ENCODE measurements at places on chromosomes 4 and X.

DNA sequence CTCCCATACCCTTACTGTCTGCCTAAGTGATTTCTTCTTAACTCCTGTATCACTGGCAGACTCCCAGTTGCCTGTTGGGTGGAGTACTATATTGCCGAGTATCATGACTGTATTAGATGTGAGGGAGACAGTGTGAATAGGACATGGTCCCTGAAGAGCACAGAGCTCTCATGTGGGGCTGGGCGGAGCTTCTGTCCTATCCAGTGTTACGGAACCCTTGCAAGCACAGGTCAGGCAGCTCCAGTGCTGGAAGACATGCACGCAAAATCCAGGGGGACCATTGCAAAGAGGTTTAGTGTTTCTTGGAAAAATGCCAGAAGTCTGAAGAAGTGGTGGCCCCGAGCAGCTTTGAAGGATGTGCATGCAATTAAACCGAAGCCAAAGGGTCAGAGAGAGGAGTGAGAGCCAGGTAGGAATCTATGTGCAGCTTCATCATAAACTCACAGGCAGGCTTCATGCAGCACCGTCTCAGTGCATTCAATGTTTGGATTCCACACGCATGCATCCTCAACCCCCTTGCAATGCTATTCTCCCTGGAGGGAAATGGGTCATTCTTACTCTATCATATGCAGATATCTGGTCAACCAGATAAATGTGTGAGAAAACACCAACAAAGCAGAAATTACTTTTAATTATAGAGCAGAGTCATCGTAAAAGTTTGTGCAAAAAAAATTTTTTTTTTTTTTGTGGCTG, 49.7 kb upstream of the DHRSX start:
- no peak for DNase-seq

GRCh38 chr4:181438641-181439040, 804.6 kb upstream of the TENM3 start:
- no peak for DNase-seq

DNA sequence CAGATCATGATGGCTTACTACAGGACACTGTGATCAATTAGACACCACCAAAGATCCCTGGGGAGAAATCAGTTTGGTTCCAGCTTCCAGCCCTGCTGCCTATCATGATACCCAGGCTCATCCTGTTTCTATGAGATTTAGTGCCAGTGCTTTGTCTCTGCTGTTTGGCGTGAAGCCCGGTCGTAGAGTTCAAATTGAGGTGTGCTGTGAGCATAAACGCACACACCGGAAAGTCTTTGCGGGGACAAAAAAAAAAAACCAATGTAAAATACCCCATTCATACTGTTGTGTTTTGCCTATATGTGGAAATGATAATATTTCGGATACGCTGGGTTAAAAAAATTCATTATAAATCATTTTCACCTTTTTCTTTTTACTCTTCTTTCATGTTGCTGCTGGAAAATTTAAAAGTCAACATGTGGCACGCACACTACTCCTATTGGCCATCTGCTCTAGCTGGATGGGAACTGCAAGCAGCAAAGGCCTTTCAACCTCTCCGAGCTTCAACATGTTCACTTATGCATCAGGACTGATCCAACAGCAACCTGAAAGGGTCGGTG, 607 bp upstream of the DKC1 start:
- DNase-seq = peak; percentile 72

DNA sequence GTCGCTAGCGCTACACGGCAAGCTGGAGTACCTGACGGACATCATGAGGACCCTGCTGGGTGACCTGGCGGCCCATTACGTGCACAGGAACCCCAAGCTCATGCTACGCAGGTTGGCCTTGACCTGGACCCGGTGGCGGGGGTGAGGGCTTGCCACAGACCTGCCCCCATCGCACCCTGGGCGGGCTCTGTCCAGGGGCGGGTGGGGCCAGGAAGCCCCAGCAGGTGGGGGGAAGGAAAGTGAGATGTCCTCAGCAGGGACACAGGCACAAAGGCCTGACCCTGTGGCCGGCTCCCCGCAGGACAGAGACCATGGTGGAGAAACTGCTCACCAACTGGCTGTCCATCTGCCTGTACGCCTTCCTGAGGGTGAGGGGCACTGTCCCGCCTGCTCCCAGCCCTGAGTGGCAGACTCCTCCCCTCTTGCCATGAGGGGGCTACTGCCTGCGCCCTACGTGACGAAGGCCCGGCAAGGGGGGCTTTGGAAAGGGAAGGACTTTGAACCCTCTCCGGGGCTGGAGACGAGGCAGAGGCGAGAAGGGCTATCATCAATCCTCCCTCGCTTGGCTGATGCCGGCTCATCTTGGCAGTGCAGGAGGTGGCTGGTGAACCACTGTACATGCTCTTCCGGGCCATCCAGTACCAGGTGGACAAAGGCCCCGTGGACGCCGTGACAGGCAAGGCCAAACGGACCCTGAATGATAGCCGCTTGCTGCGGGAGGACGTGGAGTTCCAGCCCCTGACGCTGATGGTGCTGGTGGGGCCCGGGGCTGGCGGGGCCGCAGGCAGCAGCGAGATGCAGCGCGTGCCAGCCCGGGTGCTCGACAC, 5.3 kb upstream of the SRPK3 start:
- DNase-seq = no peak

DNA sequence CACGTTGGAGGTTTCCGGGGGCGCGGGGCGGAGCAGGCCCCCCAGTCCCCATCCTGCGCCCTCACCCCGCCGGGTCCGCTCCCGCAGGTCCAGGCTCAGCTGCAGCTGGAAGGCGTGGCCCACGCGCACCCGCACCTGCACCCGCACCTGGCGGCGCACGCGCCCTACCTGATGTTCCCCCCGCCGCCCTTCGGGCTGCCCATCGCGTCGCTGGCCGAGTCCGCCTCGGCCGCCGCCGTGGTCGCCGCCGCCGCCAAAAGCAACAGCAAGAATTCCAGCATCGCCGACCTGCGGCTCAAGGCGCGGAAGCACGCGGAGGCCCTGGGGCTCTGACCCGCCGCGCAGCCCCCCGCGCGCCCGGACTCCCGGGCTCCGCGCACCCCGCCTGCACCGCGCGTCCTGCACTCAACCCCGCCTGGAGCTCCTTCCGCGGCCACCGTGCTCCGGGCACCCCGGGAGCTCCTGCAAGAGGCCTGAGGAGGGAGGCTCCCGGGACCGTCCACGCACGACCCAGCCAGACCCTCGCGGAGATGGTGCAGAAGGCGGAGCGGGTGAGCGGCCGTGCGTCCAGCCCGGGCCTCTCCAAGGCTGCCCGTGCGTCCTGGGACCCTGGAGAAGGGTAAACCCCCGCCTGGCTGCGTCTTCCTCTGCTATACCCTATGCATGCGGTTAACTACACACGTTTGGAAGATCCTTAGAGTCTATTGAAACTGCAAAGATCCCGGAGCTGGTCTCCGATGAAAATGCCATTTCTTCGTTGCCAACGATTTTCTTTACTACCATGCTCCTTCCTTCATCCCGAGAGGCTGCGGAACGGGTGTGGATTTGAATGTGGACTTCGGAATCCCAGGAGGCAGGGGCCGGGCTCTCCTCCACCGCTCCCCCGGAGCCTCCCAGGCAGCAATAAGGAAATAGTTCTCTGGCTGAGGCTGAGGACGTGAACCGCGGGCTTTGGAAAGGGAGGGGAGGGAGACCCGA, 14.0 kb downstream of the SHOX start:
- no peak for DNase-seq

DNA sequence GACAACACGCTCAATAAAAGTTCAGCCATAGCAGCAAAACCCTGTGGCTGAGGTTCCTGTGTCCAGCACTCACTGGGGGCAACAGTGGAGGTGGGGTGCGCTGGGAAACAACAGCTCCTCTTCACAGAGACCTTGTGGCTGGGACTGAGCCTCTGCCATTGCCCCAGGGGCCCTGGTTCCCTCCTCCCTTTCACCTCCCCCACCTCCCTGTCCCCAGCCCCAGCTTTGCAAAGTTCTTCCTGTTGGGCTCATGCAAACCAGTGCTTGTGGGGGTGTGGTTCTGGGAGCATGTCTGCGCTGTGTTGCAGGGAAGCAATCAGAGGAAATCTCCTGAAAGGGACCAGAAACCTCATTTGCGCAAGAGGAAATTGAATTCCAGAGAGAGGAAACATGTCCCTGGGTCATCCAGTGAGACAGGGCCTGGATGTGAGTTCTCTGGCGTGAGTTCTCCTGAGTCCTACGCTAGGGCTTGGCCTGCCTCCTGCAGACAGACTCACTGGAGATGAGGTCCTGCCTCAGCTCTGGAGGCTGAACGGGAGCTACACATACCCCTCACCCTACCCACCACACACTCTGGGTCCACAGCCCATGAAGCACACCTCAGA, 7.4 kb downstream of the FATE1 start:
- DNase-seq = no peak

- no peak for DNase-seq
These were observed 10.1 kb downstream of the TMEM150C start for GRCh38 chr4:82551734-82552133.

- DNase-seq = no peak
These were observed 257.8 kb downstream of the FBXW7 start for GRCh38 chr4:152278172-152278504.

DNA sequence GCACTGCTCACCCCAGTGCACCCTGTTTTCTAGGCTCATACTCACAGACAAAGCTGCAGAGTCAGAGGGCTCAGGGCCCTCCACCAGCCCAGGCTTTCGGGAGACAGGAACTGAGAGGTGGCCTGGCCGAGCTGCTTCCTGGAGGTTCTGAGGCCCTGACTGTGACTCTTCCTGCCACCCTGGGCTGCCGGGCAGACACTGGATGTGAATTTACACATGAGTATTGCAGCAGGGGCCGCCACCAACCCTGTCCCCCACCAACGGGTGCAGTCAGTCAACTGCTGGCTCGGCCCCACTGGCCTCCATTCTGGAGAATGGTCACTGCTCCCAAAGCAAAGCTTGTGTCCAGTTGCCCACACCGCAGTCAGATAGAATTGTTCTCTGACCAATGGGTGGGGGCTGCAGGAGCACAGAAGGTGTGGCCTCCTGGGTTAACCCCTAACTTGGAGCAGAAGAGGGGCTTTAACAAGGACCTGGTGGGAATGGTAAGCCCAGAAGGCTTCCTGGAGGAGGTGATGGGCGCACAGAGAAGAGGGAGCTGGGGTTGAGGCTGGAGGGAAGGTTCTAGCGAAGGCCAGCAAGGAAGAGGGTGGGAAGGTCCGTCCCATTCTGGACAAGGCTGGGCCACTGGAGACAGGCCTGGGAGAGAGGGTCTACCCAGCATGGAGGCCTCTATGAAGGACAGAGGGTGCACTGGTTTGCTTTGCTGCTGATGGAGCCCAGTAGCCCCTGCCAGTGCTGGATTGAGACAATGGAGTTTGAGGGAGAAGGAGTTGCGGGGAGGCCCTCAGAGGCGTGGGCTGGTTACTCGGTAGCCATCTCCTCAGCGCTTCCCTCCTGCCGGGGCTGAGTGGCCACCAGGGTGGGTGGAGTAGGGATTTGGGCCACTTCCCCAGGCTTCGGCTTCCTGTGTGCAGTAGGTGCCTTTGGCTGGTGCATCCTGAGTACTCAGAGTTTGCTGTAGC, 135.3 kb downstream of the CPZ start:
- no peak for DNase-seq

DNA sequence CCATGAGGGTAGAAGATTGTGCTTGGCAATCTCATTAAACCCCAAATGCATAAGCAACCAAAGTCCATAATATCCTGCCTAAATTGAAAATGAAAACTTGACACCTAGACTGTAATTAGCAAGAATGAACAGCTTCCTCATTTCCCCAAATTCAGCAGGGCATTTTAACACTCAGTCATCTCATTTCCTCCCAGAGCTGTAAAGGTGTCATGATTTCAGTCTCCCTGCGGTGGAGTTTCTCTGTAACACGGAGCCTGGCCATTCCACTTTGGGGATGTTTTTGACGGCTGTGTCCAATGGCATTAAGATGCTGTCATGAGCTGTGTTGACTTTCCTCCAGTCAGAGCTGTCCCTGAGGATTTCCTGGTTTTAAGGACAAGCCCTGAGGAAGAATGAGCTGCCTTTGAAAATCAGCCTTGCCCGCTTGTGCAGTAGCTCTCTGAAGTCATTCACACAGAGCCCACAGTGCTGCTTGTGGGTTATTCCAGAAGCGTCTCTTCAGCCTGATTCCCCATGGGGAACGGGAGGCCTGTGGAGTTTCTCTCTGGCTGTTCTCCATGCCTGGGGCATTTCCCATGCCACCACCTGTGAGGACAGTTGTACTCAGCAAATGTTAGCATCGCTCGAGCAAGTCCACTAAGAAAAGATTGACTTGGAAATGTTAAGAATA, 187.0 kb downstream of the MID1 start:
- DNase-seq = no peak

DNA sequence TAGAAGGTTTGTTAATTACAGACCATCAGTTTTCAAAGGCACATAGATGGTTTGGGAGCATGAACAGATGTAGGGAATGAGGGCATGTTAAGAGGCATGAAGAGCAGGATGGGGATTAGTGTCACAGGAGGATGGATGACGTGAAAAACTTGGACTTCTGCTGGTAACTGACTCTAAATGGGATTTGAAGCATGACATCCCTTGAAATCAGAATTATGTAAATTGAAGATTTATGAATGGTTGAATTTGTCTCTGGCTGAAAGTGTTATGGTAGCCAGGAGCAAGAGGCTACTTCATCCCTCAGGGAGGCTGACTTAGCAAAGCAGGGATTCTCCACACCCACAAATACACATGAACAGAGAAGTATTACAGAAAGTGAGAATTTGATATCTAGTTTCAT, 454.6 kb downstream of the MAGEB5 start:
- no peak for DNase-seq

DNA sequence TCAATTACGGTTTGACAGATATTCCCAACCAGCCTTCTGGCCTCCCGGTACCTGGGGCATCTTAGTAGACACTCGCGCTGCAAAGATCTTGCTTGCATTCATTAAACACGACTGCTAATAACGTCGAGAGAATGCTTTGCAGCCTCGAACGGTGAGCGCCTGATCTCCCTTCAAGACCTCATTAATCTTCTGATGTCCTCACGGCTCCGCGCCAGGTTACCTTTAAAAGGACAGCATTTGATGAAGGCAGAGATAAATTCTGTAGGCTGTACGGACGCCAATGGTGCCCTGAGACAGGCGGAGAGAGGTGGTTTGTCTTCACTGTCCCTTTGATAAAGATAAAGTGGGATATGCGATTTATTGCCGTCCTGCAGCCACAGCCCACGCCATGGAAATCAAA, 64.2 kb downstream of the SHOX start:
- DNase-seq = no peak

GRCh38 chr4:179328627-179329026, 1886.4 kb upstream of the AGA start:
- no peak for DNase-seq

- DNase-seq = no peak
These were observed 1.4 kb downstream of the CNKSR2 start for GRCh38 chrX:21375708-21376009.

GRCh38 chr4:17535242-17535641, 20.3 kb downstream of the CLRN2 start:
- no peak for DNase-seq

DNA sequence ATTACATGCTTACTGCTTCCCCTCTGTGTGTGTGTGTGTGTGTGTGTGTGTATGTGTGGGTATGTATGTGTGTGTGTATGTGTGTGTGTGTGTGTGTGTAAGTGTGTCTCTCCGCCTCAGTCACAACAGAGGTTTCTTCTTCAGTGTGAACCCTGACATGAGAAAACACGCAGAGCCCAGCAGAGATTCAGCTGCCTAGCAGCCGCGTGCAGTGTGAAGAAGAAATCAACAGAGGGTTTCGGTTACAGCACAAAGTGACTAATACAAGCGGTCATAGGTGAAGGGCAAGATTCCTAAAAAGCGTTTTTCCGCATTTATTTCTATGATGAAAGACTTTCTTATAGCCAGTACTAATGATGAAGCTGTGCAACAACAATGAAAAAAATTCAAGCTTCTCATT, 55.3 kb upstream of the ZFP42 start:
- no peak for DNase-seq

GRCh38 chrX:84064164-84064563, 123.8 kb downstream of the RPS6KA6 start:
- DNase-seq = no peak
